ENCODE measurements at places on chromosomes 13 and 19. TPM values are rescaled to one million over a fixed set of nuclear protein-coding genes. Genes with fewer than 3 reads are reported as not detected.

Gene TRIM13
- 22.2 TPM for total RNA-seq

Gene APOC4
- not detected for total RNA-seq

Gene CBY2
- total RNA-seq: not detected

Gene KL
- 1.7 TPM for total RNA-seq

DNA sequence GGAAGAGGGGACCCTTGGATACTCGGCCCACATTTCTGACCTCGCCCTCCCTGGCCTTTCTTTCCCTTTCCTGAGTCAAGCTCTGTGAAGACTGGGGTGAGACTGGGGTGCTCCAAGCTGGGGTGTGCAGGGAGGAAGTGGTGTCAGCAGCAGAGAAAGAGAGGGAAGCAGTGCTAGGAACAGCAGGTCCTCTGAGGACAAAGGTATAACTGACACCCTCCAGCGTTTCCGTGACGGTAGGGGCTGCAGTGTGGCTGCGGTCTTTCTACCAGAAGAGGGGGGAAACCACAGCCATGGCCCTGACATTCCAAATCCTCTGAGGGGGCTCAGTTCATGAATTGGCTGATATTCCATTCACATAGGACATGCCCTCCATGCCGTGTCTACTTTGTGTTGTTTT is 1.1 kb downstream of the KIR3DL2 start:
- no peaks in the 10 kb centered on the region for H3K36me3 ChIP-seq
- H3K4me1 ChIP-seq: no peaks in the 10 kb centered on the region
- H3K4me3 ChIP-seq: no peak overlapping the region
- no peaks in the 10 kb centered on the region for H3K27me3 ChIP-seq
- no peak for DNase-seq

GRCh38 chr19:19817357-19817756 is 4.2 kb downstream of the ZNF506 start:
- peaks cover 3% of the 10 kb centered on the region for H3K36me3 ChIP-seq
- no peak for DNase-seq
- H3K4me3 ChIP-seq: no peak overlapping the region
- no peaks in the 10 kb centered on the region for H3K27me3 ChIP-seq
- no peaks in the 10 kb centered on the region for H3K4me1 ChIP-seq
- no peak overlapping the region for H3K27ac ChIP-seq

- H3K27ac ChIP-seq: no peak overlapping the region
- no peak overlapping the region for H3K4me3 ChIP-seq
- no peaks in the 10 kb centered on the region for H3K36me3 ChIP-seq
Observed at GRCh38 chr19:5157186-5157585, 183.4 kb downstream of the PTPRS start.

- DNase-seq: no peak
- no peak overlapping the region for H3K4me3 ChIP-seq
- no peaks in the 10 kb centered on the region for H3K27me3 ChIP-seq
- H3K4me1 ChIP-seq: no peaks in the 10 kb centered on the region
- H3K36me3 ChIP-seq: no peaks in the 10 kb centered on the region
- H3K27ac ChIP-seq: no peak overlapping the region
Observed at GRCh38 chr19:41740415-41741243, 14.7 kb upstream of the CEACAM6 start.

DNA sequence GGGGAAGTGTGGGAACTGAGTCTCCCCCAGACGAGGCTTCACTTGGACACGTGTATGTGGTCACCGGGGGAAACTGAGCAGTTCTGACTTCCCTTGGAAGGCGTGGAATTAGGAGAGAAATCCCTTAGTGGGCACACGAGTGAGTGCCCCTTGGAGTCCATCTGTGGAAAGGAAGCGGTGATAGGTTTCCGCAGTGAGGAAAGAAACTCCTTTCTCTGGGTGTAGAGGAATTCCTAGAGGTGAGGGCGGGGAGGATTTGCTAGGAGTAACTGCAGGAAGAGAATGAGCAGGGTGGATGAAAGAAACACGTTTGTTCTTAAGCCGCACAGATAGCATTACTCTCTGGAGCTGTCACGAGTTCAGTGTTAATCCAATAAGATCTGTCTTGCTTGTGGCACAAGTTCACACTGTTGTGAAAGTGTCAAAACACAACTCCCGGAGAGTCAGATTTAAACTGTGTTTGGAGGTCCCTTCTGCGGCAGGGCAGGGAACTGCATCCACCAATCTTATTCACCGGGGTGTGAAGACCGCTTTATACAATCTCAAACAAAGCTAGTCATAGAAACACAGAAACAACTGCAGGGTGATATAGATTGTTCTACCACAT is 1.2 kb downstream of the KL start:
- H3K36me3 ChIP-seq: no peaks in the 10 kb centered on the region
- DNase-seq: peak; percentile 63
- H3K4me1 ChIP-seq: peaks cover 6% of the 10 kb centered on the region

DNA sequence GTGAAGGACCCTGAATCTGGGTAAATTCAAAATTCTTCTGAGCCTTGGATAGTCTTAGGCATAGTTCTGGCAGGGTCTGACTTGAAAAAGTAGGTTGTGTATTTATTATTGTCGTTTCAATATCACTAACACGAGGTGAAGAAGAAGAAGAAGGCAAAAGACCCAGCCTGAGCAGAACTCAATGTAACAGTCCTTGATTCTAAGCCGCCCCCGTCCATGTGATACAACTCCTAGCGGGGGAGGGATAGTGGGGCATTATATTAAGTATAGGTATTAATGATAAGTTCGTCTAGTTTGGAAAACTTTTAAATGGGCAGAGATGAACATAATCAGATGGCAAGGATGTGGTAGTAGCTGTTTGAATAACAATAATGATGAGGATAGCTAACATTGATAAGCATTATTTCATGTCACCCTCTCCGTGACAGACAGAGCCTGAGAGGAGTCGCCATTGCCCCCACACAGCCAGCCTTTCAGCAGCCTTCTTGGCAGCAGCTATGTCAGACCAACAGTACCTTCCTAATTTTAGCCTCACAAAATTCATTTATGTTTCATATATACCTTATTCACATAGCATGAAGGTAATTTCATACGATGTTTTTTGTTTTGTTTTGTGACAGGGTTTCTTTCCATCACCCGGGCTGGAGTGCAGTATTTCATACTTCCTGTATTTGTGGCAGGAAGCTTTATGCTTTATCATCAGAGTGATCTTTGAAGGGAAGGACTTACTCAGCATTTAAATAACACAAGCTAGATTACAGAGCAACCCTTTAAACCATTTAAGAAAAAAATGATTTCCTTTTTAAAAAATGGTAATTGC is 64.4 kb upstream of the NPAS1 start:
- H3K27me3 ChIP-seq: no peaks in the 10 kb centered on the region
- peak overlapping the region; percentile 78 for H3K27ac ChIP-seq
- H3K36me3 ChIP-seq: no peaks in the 10 kb centered on the region
- H3K4me3 ChIP-seq: no peak overlapping the region

GRCh38 chr19:44939668-44940067 is 2.4 kb upstream of the APOC4 start:
- no peak overlapping the region for H3K4me3 ChIP-seq
- H3K36me3 ChIP-seq: no peaks in the 10 kb centered on the region
- H3K4me1 ChIP-seq: no peaks in the 10 kb centered on the region
- no peak for DNase-seq
- H3K27me3 ChIP-seq: no peaks in the 10 kb centered on the region
- no peak overlapping the region for H3K27ac ChIP-seq

GRCh38 chr19:18204394-18205199 is 755 bp upstream of the RAB3A start:
- peak overlapping the region; percentile 52 for H3K4me3 ChIP-seq
- H3K27ac ChIP-seq: peak overlapping the region; percentile 96
- no peaks in the 10 kb centered on the region for H3K36me3 ChIP-seq
- peaks cover 10% of the 10 kb centered on the region for H3K4me1 ChIP-seq
- peak; percentile 87 for DNase-seq

DNA sequence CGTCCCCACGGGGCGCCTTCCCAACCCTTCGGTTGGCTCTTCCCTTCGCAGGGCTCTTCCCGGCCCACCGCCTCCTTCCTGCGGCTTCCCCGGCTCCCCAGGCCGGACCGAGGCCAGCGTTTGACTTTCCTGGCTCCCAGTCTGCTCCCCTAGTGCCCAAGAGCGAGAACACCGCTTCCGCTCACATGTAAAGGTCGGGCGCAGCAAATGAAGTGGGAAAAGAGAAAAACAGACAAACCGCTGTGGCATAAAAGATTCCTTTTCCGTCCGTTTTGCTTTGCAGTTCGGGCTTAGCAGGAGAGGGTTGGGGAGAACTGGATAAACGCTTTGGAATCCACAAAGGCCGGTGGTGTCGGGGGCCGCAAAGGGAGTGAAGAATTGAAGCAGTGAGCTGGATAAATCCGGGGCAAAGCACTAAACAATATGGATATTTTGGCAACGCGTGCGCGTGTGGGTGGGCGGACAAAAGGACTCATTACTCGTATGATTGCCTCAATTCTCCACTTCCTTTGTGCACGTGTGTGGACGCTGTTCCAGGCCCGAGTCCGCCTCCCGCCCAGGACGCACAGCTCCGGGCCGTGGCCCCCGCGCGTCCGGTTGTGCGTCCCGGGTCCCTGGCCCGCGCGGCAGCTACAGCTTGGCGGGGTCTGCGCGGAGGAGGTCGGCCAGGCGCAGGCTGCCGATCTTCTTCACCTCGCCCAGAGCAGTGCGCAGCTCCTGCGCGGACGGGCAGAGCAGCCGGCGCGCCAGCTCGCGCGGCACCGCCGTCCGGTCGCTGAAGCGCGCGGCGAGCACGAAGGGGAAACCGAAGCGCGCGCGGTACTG is 8.6 kb upstream of the CDX2 start:
- peak overlapping the region; percentile 36 for H3K4me3 ChIP-seq
- no peaks in the 10 kb centered on the region for H3K4me1 ChIP-seq
- peaks cover 97% of the 10 kb centered on the region for H3K27me3 ChIP-seq
- H3K27ac ChIP-seq: peak overlapping the region; percentile 90
- no peaks in the 10 kb centered on the region for H3K36me3 ChIP-seq
- DNase-seq: no peak

- H3K36me3 ChIP-seq: no peaks in the 10 kb centered on the region
- no peak overlapping the region for H3K4me3 ChIP-seq
- peaks cover 14% of the 10 kb centered on the region for H3K4me1 ChIP-seq
- H3K27me3 ChIP-seq: no peaks in the 10 kb centered on the region
Observed at GRCh38 chr13:73194310-73194709, 135.5 kb downstream of the KLF5 start.

GRCh38 chr13:30746791-30747190 is 11.4 kb downstream of the ALOX5AP start:
- peaks cover 20% of the 10 kb centered on the region for H3K4me1 ChIP-seq
- no peak for DNase-seq
- H3K27me3 ChIP-seq: no peaks in the 10 kb centered on the region

- H3K27me3 ChIP-seq: peaks cover 17% of the 10 kb centered on the region
- H3K36me3 ChIP-seq: no peaks in the 10 kb centered on the region
- H3K4me1 ChIP-seq: peaks cover 23% of the 10 kb centered on the region
- DNase-seq: no peak
- no peak overlapping the region for H3K27ac ChIP-seq
Observed at GRCh38 chr13:21672287-21672680, 1.4 kb downstream of the FGF9 start.

GRCh38 chr13:47332149-47332548 is 435.3 kb upstream of the HTR2A start:
- no peaks in the 10 kb centered on the region for H3K27me3 ChIP-seq
- no peak for DNase-seq
- no peak overlapping the region for H3K4me3 ChIP-seq
- H3K36me3 ChIP-seq: no peaks in the 10 kb centered on the region
- H3K4me1 ChIP-seq: no peaks in the 10 kb centered on the region
- H3K27ac ChIP-seq: no peak overlapping the region

- H3K36me3 ChIP-seq: no peaks in the 10 kb centered on the region
- H3K4me1 ChIP-seq: peaks cover 19% of the 10 kb centered on the region
- peak; percentile 73 for DNase-seq
Observed at GRCh38 chr13:114099191-114099590, 33.2 kb downstream of the RASA3 start.

- no peak overlapping the region for H3K4me3 ChIP-seq
- no peaks in the 10 kb centered on the region for H3K36me3 ChIP-seq
- no peaks in the 10 kb centered on the region for H3K4me1 ChIP-seq
- no peaks in the 10 kb centered on the region for H3K27me3 ChIP-seq
- DNase-seq: peak; percentile 95
Observed at GRCh38 chr19:10259162-10259905, 7.3 kb downstream of the MRPL4 start.

- DNase-seq: no peak
- no peak overlapping the region for H3K4me3 ChIP-seq
- no peak overlapping the region for H3K27ac ChIP-seq
- H3K36me3 ChIP-seq: no peaks in the 10 kb centered on the region
- H3K4me1 ChIP-seq: no peaks in the 10 kb centered on the region
- H3K27me3 ChIP-seq: no peaks in the 10 kb centered on the region
Observed at GRCh38 chr13:79187917-79188690, 218.0 kb downstream of the RBM26 start.

GRCh38 chr13:79679334-79679733 is 198.4 kb downstream of the NDFIP2 start:
- H3K36me3 ChIP-seq: no peaks in the 10 kb centered on the region
- no peaks in the 10 kb centered on the region for H3K4me1 ChIP-seq
- no peak overlapping the region for H3K4me3 ChIP-seq
- DNase-seq: peak; percentile 89
- no peak overlapping the region for H3K27ac ChIP-seq

DNA sequence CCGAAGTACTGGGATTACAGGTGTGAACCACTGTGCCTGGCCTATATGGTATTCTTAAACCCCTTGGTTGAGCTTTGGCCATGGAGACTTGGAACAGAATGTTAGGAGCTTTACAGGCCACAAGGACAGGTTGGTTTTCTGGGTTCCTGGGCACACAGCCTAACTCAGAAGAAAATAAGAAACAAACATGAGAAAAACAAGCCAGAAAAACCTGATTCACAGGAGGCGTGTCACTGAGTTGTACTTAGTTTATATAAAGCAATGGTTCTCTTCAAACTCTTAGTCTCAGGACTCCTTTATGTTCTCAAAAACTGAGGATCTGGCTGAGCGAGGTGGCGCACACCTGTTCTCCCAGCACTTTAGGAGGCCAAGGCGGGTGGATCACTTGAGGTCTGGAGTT is 125.1 kb upstream of the SPATA13 start:
- peaks cover 38% of the 10 kb centered on the region for H3K4me1 ChIP-seq
- no peak overlapping the region for H3K4me3 ChIP-seq
- no peak for DNase-seq
- H3K27me3 ChIP-seq: no peaks in the 10 kb centered on the region

Measured in hepatocyte (in vitro differentiated cells).